ENCODE measurements at places on chromosomes 12 and 14. TPM values are rescaled to one million over a fixed set of nuclear protein-coding genes. Genes with fewer than 3 reads are reported as not detected.

The OLR1 gene
- 3.2 TPM for total RNA-seq

GRCh38 chr12:115259968-115260747 lies 576.2 kb upstream of the TBX3 start:
- H3K27ac ChIP-seq: no peak overlapping the region
- H3K36me3 ChIP-seq: no peaks in the 10 kb centered on the region
- H3K4me1 ChIP-seq: no peaks in the 10 kb centered on the region

- no peak overlapping the region for H3K4me3 ChIP-seq
- DNase-seq: no peak
- no peaks in the 10 kb centered on the region for H3K36me3 ChIP-seq
- H3K4me1 ChIP-seq: peaks cover 2% of the 10 kb centered on the region
- H3K27me3 ChIP-seq: peaks cover 8% of the 10 kb centered on the region
Measured at GRCh38 chr14:23566112-23566777, 1.3 kb downstream of the AP1G2 start.

GRCh38 chr12:3944620-3945019 lies 71.4 kb upstream of the PARP11 start:
- no peaks in the 10 kb centered on the region for H3K36me3 ChIP-seq
- no peaks in the 10 kb centered on the region for H3K27me3 ChIP-seq
- H3K4me3 ChIP-seq: no peak overlapping the region
- H3K4me1 ChIP-seq: no peaks in the 10 kb centered on the region
- no peak for DNase-seq

Measured in IMR-90 (cell line).